ENCODE measurements at places on chromosomes 7 and 10.

- no peak for DNase-seq
Measured at GRCh38 chr10:69578508-69578991, 5.3 kb upstream of the NEUROG3 start.

GRCh38 chr7:41695661-41696322, 7.1 kb downstream of the INHBA start:
- DNase-seq: no peak

DNA sequence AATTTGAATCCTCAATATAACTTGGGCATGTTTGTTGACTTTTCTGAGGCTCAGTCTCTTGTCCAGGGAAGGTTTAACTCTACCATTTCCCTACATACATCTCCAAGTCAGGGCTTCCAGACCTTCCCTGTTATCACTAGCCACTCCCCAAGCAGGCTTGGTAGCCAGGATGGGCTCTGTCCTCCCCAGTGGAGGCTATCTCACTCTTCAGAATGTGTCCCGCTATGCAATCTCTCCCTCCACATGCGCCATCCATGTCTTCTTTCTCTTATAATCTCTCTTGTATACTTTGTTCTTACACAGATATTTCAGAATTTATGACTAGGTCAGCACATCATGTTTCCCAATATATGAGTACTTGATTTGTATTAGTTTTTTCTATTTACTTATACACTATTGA, 310.4 kb downstream of the HGF start:
- DNase-seq: no peak

DNA sequence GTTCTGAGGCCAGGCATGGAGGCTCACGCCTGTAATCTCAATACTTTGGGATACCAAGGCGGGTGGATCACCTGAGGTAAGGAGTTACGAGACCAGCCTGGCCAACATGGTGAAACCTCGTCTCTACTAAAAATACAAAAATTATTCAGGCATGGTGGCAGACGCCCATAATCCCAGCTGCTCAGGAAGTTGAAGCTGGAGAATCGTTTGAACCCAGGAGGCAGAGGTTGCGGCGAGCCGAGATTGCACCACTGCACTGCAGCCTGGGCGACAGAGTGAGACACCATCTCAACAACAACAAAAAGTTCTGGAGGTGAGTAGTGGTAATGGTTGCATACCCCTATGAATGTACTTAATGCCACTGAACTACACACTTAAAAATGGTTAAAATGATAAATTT, 60.3 kb upstream of the SP4 start:
- no peak for DNase-seq

DNA sequence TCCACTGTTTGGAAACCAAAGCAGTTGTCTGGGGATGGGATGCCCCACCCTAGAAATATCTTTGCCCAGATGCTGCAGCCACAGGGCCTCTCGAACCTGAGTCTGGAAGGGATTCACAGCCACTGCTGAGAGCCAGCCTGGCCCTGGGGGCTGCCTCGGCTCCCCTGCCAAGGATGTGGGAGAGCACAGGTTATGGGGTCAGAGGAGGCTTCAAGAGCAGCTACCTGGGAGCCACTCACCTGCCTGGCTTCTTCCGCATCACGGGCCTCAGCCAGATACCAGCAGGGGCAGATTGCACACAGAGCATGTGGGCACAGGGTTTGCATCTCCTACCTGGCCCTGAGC, 5.4 kb upstream of the PWWP2B start:
- no peak for DNase-seq

GRCh38 chr10:49541762-49542161, 2.8 kb upstream of the ERCC6 start:
- DNase-seq: no peak

DNA sequence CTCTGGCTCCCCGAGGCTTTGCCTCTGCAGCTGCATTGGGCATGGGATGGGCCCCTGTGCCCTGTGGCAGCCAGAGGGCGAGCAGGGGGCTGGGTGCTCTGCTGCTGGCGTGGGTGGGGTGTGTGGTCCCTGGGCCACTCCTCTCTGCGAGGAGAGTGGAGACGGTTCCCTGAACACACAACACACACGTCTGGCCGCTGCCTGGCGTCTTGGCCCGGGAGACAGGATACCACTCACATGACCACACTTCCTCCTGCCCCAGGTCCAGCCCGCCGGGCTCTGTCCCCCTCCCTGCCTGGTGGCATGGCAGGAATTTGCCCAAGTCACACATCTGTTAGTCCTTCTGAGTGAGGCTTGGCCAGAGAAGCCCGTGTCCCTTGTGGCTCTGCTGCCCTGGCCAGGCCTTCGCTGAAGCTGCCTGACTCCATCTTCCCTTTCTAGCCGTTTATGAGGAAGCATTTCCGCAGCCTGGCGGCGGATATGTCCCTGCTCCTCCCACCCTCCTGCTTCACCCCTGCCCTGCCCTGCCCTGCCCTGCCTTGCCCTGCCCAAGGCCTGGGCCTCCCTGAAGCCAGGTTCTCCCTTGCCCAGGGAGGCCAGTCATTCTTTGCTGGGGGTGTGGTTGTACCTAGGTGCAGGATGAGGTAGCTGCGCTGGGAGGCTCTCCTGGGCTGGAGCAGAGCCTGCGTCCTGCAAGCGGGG, 3.0 kb downstream of the BRI3 start:
- DNase-seq: no peak

Data from activated CD8-positive, alpha-beta T cell treated with anti-CD3 and anti-CD28 coated beads for 36 hours (primary cell).